Right lobe of liver (tissue), 6 donors: ENCODE measurements at places on chromosomes 6 and 20. TPM values are rescaled to one million over a fixed set of nuclear protein-coding genes. Genes with fewer than 3 reads are reported as not detected.

CRISP1 gene
- not detected for total RNA-seq

GABRR1 gene
- total RNA-seq: not detected

OOEP gene
- total RNA-seq: not detected

WFDC12 gene
- not detected for total RNA-seq

KPNA5 gene
- total RNA-seq: 2.5 TPM

GPR6 gene
- not detected for total RNA-seq

PSORS1C2 gene
- not detected for total RNA-seq

TOX2 gene
- total RNA-seq: 5.0 TPM

CTCFL gene
- total RNA-seq: 0.09 TPM

MOXD1 gene
- total RNA-seq: not detected

CD24 gene
- 140 TPM for total RNA-seq

OXT gene
- 3.0 TPM for total RNA-seq

ETV7 gene
- total RNA-seq: 4.6 TPM

NCOA7 gene
- total RNA-seq: 11.4 TPM

LINC00237 gene
- total RNA-seq: not detected

RGS19 gene
- total RNA-seq: 2.6 TPM

CTAGE9 gene
- not detected for total RNA-seq

OPN5 gene
- not detected for total RNA-seq

BNIP5 gene
- not detected for total RNA-seq

FOXC1 gene
- total RNA-seq: 0.39 TPM

ERVFRD-1 gene
- total RNA-seq: not detected

HDGFL1 gene
- not detected for total RNA-seq

HEY2 gene
- total RNA-seq: 2.2 TPM

PHACTR3 gene
- 0.35 TPM for total RNA-seq

CNBD2 gene
- 2.2 TPM for total RNA-seq

MAK gene
- total RNA-seq: 0.18 TPM

HLA-DRA gene
- 235 TPM for total RNA-seq

LY6G5B gene
- total RNA-seq: 5.7 TPM

C4A gene
- total RNA-seq: 1,829 TPM

LAMA2 gene
- 7.2 TPM for total RNA-seq

MEP1A gene
- not detected for total RNA-seq

ATP6V1G2 gene
- 0.42 TPM for total RNA-seq

IP6K3 gene
- total RNA-seq: 27.7 TPM

CABLES2 gene
- total RNA-seq: 2.6 TPM

SAMD5 gene
- 9.8 TPM for total RNA-seq

GNRH2 gene
- not detected for total RNA-seq

C6orf163 gene
- total RNA-seq: 1.3 TPM

SRMS gene
- not detected for total RNA-seq

NEURL2 gene
- 3.8 TPM for total RNA-seq

PRL gene
- not detected for total RNA-seq

OTOR gene
- not detected for total RNA-seq

FGD2 gene
- total RNA-seq: 9.4 TPM

C6orf141 gene
- total RNA-seq: 1.1 TPM

RAMACL gene
- 0.34 TPM for total RNA-seq

HCRTR2 gene
- not detected for total RNA-seq

DUSP22 gene
- 22.8 TPM for total RNA-seq

PNLDC1 gene
- total RNA-seq: not detected

PLG gene
- total RNA-seq: 1,895 TPM

DCDC2 gene
- total RNA-seq: 3.8 TPM

ZNF76 gene
- total RNA-seq: 17.3 TPM

HLA-DRB5 gene
- total RNA-seq: 1.2 TPM

FRMD1 gene
- total RNA-seq: 0.07 TPM

TEAD3 gene
- total RNA-seq: 7.4 TPM

DDRGK1 gene
- 56.7 TPM for total RNA-seq
